GOT3 (cell line): ENCODE measurements at places on chromosomes 11 and 22.

- DNase-seq, result no peak
Observed at GRCh38 chr11:37411289-37411688, 813.3 kb upstream of the RAG2 start.

DNA sequence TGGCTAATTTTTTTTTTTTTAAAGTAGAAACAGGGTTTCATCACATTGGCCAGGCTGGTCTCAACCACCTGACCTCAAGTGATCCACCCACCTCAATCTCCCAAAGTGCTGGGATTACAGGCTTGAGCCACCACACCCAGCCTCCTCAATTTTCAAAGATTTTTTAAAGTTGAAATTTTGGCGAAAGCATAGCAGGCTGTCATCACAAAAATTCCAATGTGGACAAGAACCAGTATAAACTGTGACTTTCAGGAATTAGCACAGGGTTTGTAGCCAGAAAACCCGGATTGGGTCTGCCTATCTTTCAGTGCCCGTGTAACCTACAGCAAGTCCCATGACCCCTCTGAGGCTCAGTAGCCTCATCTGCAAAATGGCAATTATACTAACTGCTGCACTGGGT is 80.2 kb downstream of the SGSM3 start:
- DNase-seq, result no peak

DNA sequence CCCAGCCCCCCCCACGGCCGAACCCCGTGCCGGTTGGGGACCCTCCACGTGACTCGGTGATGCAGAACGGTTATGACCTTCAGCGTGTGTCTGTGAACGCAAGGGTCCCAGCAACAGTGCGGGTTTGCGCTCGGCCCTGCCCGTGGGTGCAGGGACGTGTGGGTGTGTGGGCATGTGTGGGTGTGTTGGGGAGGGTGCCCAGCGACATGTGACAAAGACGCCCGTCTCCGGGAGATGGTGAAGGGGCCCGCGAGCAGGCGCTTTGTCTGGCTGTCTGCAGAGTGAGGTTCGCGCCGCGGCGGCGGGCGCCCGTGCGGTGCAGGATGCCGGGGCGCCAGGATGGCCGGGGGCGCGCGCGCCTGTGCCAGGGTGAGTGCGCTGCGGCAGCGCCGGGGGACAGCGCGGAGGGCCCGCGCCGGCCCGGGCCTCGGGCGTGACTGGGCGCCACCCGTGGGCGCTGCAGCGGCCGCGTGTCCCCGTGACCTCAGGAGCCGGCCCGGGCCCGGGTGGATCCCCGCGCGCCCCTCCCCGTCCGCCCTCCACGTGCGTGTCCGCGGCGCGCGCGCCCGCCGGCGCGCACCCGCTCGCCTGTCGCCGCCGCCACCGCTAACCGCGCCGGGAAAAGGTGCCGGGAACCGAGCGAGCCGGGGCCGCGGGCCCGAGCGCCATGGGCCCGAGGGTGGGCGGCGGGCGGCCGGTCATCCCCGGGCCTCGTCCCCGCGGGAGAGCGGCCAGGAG is at the start of gene LRFN4:
TSS of gene LRFN4 (plus strand) at position 569 of the 738 bp plus-strand sequence. CDS start 681 bp downstream, outside the sequence.
- DNase-seq, result no peak

GRCh38 chr22:30884211-30885000 is 84.2 kb downstream of the MORC2 start:
- no peak for DNase-seq

- no peak for DNase-seq
Observed at GRCh38 chr22:25876871-25877270, 134.9 kb downstream of the MYO18B start.
